ENCODE measurements at places on chromosomes 12 and 14.

- no peak for DNase-seq
These were observed 11.5 kb downstream of the BICDL1 start for GRCh38 chr12:120000556-120000955.

- no peak for DNase-seq
These were observed 106.1 kb upstream of the TMEM132D start for GRCh38 chr12:130009961-130010360.

DNA sequence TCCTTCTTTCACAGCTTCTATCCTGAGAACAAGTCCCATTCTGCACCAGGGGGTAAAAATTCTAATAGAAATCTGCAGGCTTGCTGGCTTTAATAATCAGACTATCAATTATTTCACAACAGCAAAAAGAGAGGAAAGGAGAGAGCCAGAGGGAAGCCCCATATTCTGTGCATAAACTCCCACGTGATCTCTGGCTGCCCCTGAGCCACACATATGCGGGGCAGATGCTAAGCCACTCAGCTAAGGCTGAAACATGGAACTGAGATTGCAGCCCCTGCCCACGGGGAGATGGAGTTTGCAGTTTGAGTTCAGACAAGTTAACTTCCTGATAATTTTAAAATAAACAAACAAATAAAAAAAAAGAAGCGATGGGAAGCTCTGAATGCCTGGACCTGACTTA is 254.4 kb upstream of the CCDC196 start:
- no peak for DNase-seq

DNA sequence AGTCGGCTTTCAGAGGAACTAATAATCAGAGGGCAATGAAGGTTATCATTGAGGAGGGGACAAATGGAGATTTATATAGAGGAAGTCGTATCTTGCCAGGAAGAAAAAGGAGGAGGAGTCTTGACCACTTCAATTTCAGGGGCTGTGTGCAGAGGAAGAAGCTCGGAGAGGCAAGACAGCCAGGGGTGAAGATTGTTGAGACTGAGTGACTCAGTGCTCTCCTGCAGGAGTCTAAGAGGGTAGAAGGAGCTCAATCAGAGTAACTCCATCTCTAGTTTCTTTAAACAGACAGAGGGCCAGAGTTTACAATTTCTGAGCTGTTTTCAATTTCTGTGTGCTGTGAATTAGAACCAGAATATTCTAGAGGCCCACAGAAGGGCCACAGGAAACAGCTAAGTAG is 439.3 kb upstream of the PRICKLE1 start:
- DNase-seq = no peak

- DNase-seq = no peak
These were observed 8.7 kb upstream of the SELPLG start for GRCh38 chr12:108642269-108642870.

DNA sequence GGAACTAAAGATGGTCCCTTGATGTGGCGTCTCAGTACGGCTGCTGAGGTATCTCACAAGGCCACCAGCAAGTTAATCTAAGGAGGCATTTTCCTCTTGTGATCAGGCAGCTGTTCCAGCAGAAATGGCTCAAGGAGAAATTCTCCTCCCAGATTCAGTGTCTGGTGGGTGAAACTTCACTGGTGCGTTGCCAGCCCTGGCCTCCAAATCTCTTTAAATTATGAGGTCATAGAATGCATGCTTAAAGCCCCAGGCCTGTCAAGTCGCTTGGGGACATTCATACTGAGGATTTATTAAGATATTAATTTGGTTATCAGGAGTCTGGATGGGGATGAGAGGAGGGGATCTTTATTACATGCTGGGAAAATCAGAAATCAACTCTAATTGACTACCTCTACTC is 72.9 kb downstream of the PPP2R5C start:
- no peak for DNase-seq

- no peak for DNase-seq
These were observed 29.2 kb upstream of the TMED10 start for GRCh38 chr14:75205591-75205990.

- no peak for DNase-seq
These were observed 20.0 kb upstream of the STAC3 start for GRCh38 chr12:57270966-57271470.

- DNase-seq = no peak
These were observed 70.7 kb downstream of the TTC8 start for GRCh38 chr14:88895116-88895515.

DNA sequence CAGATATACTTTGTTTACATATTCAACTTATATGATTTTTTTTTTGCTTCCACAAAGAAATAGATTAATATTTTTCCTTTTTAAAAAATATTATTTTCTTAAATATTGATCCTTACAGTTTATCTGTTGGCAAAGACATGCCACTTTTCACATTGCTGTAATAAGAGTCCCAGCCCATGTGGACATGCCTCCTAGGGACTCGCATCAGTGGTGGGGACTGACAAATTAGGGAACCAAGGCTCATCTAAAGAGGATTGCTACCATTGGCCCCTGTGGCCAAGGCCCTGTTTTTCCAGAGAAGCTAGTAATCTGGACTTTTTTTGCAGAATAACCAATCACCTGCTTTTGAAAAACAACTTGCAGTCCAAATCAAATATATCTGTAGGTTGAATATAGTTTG is 27.8 kb upstream of the BMAL2 start:
- DNase-seq = no peak

Measured in spinal cord (tissue), 10 donors.